ENCODE measurements at places on chromosomes 7 and 10.

GRCh38 chr10:104445359-104445758, 91.7 kb downstream of the CFAP58 start:
- peak; percentile 92 for DNase-seq

- peak; percentile 87 for DNase-seq
Measured at GRCh38 chr10:34145715-34146114, 669.4 kb downstream of the PARD3 start.

DNA sequence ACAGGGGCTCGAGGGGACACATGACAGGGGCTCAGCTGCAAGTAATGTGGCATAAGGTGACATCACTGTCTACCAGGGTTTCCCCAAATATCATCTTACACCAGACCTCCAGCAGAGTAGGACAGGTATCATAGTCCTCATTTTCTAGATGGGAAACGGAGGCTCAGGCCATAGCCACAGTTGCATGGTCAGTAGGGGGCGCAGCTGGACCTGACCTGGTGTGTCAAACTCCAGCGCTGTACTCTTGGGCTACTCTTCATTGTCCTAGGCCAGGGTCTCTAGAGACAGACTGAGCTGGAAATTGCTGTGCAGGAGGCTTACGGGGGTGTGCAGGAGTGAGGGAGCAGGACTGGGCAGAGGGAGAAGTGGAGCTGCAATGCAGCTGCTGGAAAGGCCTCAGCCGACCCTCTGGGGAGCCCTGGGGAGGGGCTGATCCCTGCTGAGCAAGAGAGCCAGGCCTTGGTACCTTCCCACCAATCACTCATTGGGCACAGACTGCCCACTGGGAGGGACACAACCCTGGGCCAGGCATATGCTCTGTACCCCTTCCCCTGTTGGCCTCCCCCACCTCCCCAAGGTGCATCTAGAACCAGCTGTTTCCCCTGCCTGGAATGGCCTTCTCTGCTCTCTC, 89.9 kb downstream of the CDH23 start:
- DNase-seq: peak; percentile 32

GRCh38 chr7:73966062-73966940, 61.7 kb upstream of the ELN start:
- DNase-seq: no peak

- peak; percentile 51 for DNase-seq
Measured at GRCh38 chr10:101301111-101301731, 52.7 kb upstream of the BTRC start.

GRCh38 chr7:55521512-55521911, 50.8 kb downstream of the VOPP1 start:
- no peak for DNase-seq

DNA sequence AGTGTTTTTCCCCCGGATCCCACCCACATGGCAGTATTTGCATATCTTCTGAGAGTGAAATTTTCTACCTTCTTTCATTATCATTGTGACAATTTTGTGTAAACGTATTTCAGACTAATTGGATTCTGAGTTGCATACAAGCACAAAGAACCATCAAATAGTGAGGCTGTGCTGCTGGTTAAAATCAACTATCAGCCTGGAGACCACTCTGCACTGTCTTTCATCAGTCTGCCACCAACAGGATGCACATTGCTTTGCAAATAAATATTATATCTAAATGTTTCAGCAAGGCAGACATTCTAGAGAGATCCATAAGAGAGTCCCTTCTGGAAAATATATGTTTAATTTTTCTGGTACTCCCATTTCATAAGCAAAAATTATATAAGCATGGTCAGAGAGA, 851.8 kb downstream of the XPNPEP1 start:
- DNase-seq: no peak

Measured in EH (cell line).